ENCODE measurements at places on chromosomes 6 and 20. TPM values are rescaled to one million over a fixed set of nuclear protein-coding genes. Genes with fewer than 3 reads are reported as not detected.

The RBCK1 gene
- total RNA-seq, result 96.2 TPM

The CAPN11 gene
- total RNA-seq, result 0.26 TPM

- no peak overlapping the region for H3K4me3 ChIP-seq
- no peak overlapping the region for H3K27ac ChIP-seq
- no peaks in the 10 kb centered on the region for H3K27me3 ChIP-seq
- no peaks in the 10 kb centered on the region for H3K4me1 ChIP-seq
- DNase-seq, result no peak
- peaks cover 6% of the 10 kb centered on the region for H3K36me3 ChIP-seq
Measured at GRCh38 chr6:16157909-16158308, 29.0 kb downstream of the MYLIP start.

The OR12D3 gene
- not detected for total RNA-seq
